ENCODE measurements at places on chromosomes 1 and 21.

GRCh38 chr1:245937316-245938045, 569.6 kb downstream of the SMYD3 start:
- DNase-seq: no peak

DNA sequence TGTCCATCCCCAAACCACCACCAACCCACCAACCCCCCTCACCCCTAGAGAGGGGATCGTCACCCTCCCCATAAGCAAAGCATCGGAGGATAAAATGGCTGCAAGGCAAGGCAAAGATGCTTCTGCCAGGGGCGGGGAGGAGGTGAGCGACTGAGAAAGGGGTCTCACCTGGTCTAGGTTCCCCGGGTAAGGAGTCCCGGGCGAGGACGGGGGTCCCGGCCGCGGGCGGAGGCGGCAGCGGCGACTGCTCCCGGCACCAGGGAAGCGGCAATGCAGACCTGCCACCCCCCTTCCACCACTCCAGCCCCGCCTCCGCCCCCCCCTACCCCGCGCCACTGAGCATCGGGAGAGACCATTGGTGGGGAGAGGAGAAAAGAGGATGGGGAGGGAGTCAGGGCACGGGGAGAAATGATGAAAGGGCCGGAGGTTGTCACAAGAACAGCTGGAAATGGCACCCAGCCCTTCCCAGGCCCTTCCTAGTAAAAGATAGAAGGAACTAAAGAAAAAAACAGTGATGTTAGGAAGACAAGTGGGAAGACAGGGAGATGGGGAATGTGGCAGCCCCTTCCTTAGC, at the start of gene SV2A:
SV2A (minus strand) TSS at position 274 of the 574 bp plus-strand sequence. CDS start 4,004 bp downstream, outside the sequence.
- peak; percentile 26 for DNase-seq

DNA sequence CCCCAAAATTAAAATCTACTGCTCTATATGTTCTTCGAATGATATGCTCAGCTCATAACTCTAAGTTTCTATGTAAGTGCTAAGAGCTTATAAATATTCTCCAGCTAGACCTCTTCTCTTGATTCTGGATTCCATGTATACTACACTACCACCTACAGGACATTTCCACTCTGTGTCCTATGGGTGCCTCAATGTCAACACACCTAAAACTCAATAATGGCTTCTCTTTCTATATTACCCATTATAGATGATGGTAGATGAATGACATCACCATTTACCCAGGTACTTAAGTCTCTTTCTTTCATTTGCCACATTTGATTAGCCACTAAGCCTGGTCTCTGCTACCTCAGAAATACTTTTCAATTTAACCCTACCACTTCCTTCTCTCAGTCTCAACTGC, 41.3 kb downstream of the TBX19 start:
- DNase-seq: no peak

DNA sequence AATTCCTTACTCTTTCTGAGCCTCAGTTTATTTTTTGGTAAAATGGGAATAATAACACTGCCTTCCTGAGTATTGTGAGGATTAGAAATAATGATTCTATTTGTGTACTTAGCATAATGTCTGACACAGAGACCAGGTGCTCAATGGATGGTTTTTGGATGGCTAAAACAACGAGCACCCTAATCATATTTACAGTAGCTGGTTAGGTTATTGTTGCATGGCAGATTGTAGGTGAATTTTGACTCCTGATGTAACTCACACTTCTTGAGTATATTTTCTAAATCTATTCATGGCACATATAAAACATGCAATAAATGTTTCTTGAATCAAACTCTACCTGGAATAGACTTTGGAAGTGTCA, 11.9 kb upstream of the DUSP10 start:
- no peak for DNase-seq

DNA sequence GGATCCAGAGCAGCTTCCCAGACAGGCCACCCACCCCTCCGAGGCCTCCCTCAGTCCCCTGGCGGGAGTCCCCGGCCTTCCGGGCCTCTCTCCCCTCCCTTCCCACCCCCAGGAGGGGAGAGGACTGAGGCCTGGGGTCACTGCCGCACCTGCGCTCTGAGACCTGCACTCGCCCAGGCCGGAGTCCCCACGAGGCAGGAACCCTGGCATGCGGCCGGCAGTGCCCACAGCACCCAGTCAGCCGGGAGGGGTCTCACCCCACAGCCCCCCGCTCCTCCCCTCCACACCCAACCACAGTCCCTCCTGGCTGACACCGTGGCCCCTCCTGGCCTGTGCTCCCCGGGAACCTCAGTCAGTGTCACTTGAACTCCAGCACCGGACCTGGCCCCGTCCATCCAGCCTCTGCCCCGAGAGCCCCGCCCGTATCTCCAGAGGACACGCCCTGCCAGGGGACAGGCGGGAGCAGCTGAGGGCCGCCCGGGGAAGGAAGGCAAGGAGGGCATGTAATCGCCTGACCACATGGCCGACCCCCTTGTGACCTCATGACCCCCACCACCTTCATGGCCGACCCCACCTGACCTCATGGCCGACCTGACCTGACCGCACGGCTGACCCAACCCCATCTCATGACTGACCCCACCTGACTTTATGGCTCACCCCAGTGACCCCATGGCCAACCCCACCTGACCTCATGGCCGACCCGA, 28.7 kb upstream of the TTLL10 start:
- DNase-seq: no peak

GRCh38 chr1:165288350-165289120, 68.0 kb downstream of the LMX1A start:
- DNase-seq: no peak

DNA sequence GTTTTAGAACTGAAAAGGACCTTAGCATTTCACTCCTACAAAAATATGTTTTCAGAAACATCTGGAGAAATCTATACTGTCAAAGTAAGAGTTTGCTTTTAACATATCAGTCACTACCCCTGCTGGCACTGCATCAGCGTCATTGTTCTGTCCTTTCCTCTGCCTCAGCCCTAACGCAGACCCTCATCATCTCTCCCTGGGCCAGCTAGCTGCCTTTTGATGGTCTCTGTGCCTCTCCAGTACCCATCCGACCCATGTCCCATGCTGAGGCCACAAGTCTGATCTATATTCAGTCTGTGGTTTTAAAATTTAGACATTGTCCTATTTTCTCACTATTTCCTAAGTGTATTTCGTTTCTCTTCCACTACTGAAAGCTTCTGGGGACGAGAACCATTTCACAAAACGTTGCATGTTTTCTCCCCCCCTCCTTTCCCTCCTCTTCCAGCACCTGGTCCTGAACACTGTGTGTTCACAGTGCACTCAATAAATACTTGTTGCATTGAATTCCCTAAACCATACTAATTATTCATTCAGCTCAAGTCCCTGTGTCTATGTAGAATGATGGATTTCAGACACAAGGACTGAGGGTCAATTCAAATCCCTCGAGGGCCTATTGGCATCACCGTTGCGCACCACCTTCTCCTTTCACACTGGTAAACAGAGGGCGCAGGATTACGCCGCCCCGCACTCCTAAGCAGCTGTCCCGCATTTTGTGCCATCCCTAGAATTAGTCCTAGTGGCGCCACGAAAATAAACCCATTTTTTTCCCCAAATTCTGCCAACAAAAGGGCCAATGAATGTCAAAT, 53.4 kb downstream of the CD2 start:
- DNase-seq: no peak

DNA sequence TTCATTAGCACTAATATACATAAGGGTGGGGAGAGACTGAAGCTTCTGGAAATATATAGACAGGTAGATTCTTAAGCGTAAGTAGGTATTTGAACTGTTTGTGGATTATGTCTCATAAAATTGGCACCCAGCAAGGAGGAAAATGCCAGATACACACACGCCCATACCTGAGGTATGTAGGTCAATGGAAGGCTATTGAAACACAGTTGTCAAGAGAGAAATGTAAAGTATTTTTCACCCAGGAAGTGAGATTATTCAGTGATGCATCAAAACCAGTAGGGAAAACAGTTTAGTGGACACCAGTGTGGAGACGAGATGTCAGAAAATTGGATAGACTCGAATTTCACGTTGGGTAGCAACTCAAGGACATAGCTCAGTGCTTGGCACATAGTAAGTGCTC, 4.7 kb upstream of the RSPH1 start:
- DNase-seq: no peak

DNA sequence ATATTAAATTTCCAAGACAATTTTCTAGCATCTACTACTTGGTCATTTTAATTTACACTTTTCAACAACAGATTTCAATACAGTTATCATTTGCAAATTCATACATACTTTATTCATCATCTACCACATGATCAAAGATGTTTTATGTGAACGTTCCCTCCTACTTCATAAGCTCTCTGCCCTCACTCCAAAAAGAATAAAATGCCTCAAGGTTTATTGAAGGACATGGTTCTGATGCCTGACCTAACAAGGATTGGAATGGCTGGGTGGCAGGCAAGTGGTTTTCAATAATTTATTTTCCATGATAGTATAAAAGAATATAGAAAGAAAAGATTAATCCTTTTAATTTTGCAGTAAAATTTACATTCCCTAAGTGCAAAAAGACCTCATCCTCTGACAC, 5.4 kb downstream of the CDKN2C start:
- DNase-seq: no peak

GRCh38 chr21:46000731-46001641, 19.4 kb downstream of the COL6A1 start:
- DNase-seq: no peak

GRCh38 chr1:32538887-32539583, at the start of gene ZBTB8A:
Gene ZBTB8A, plus strand, starts transcription at chr1:32539427. Its CDS starts 53,505 bp downstream, at chr1:32592932.
- peak; percentile 20 for DNase-seq

GRCh38 chr1:20194757-20195461, 8.6 kb upstream of the PLA2G2C start:
- no peak for DNase-seq

DNA sequence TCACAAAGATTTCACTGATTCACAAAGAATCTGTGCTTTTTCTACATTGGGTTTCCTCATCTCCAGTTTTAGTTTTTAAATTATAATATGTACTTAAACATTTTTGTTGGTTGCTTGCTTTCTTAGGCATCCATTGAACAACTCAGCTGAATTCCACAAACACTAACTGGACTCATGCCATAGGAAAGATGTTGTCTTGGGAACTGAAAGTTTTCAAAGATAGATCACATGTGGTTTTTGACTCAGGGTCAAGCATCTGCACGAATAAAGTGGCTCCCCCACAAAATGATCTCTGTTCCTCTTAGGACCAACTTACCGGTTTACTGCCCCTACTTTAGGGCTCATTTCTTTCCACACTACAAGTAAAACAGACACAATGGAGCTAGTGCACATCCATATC, 3.1 kb upstream of the KRTAP21-1 start:
- DNase-seq: no peak

- no peak for DNase-seq
These were observed 39.8 kb downstream of the TBX15 start for GRCh38 chr1:118948351-118948750.

DNA sequence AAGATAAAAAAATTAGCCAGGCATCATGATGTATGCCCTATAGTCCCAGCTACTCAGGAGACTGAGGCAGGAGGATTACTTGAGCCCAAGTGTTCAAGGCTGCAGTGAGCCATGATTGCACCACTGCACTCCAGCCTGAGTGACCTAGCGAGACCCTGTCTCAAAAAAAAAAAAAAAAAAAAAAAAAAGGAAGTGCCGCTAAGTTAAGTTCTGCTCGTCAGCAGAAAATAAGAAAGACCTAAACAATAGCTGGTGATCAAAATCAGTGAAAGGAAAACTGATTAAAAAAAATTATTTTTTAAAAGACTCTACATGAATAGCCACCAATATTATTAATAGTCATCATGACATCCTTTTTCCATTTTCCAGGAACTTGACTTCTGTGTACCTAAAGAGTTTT, 44.2 kb upstream of the MTR start:
- DNase-seq: no peak

DNA sequence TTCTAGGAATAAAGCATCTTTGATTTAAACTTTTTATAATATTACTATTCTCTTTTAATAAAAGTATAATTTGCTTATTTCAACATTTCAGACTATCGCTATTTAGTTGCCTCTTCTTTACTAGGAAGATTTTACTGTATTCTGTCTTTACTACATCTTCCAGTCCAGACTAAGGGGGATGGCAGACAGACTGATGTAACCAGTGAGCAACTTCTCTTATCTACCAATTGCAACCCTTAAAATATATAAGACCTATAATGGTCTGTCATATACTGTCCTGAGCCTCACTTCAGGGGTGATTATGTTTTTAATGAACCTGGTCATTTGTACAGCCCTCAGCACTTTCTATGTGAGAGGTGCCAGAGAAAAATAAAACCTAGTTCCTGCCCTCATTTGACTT, 87.0 kb downstream of the UBE2U start:
- no peak for DNase-seq

GRCh38 chr1:164054331-164054730, 504.7 kb upstream of the PBX1 start:
- no peak for DNase-seq

DNA sequence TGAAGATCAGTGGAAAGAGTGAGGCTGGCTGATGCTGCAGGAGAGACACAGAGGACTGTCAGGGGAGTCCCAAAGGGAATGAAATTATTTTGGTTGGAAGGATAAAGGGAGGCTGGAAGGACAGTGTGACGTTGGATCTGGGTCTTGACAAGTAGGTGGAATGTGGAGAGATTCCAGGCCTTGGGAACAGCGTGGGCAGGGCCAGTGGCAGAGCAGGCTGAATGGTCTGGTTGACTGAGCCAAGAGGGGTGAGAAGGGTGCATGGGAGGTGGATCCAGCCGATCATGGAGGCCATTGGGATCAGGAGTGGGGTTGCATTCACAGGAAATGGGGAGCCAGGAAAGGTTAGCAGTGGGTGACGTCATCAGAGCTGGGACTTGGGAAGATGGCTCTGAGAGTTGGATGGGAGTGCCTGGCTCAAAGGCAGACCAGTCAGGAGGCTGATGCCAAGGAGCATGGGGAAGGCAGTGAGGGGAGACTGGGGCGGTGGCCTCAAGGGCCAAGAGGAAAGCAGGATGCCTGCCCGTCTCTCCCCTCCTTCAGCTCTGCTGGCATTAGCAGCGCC, 146.2 kb upstream of the VAMP3 start:
- no peak for DNase-seq

DNA sequence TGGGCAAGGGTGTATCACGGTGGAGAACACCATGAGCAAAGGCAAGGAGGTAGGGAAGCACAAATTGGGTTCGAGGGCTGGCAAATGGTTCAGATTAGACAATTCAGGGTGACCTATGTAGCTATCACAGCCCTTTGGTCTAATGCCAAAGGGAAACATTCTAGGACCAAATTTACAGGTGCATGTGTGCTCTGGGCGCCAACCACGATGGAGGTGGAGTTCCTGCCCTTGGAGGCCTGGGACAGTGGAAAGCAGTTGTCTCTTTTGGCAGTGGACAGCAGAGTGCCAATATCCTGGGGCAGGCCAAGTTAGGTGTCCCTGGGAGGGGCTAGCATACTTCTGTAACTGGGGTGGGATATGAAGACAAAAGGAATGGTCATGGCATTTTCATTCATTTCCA, 40.1 kb downstream of the IGFN1 start:
- no peak for DNase-seq

Measured in GM04504 (cell line).